Muscle of arm (tissue), 14 donors: ENCODE measurements at places on chromosomes 2 and 18. TPM values are rescaled to one million over a fixed set of nuclear protein-coding genes. Genes with fewer than 3 reads are reported as not detected.

DNA sequence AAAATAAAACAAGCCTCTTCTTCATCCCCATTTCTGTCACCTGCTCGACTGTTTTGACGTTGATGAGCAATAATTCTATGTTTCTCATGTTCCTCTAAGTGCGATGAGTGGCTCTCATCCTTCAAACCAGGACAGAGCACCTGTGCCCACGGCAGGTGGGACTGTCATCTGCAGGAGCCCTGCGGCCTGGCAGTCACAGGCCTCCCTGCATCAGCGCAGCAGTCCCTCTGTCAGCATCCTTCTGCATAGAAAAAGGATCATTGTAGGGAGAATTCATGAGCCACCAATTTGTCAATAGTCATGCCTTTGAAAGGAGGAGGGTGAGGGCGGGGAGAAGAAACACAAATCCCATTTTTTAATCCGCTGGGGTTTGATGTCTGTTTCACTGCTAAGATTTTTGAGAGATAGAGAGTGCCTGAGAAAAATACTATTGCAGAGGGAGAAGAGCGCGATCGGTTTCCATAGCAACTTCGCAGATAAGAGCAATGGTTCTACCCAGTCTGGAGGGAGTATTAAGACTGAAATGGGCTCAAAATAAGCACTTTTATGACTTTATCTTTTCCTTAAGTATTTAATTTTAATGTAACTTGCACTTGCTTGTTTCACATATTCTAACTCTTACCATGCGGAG lies 234.3 kb upstream of the NCKAP5 start:
- DNase-seq, result no peak

DNA sequence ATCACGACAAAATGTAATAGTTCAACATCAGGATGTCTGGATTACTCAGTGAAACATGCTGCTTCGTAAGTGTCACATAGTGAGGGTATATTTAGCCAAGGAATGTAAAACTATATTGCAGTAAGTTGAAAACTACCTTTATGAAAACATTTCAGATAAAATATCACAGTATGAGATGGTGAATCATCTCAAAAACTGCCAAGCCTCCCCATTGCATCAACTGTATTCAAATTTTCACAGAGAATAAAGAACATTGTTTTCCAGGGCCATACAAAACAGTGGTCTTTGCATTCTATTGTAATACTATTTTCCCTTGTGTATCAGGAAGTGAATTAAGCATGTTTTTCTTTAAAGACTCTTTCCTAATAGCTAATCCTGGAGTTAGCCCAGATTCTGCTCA lies 47.6 kb upstream of the MSTN start:
- no peak for DNase-seq

DNA sequence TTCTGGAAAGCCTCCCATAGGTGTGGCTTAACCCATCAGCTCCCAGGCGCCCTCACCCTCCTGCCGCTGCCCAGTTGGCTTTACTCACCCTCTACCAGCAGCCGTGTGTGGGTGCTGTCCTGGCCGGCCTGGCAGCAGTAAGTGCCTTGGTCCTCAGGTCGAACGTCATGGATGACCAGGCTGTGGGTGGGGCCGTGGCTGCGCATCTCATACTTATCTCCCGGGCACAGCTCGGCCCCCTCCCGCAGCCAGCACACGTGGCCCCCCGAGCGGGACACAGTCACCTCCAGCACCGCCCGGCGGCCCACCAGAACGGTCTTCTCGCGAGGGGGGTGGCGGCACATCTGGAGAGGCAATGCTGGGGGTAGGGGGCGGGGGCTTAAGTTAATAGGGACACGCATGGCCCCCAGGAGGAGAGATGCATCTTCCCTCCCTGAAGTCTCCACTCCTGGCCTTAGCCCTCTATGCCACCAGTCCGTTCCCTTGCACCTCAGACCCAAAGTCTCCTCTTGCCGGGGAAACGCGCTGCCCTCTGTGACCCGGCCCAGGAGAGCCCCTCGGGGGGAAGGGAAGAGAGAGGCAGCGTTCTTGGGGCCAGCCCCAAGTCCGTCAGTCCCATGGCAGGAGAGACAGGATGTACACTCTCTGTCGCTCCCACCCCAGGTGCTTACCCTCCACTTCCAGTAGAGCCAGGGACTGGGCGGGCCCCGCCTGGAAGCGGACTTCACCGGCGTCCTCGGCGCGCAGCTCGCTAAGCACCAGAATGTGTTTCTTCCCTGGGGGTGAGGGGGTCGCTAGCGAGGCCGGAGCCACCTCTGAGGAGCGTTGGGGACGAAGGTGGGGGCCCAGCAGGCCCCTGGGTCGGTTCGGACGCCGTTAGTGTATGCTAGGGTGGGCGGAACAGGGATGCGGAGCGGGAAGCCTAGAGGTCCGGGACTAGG lies 7.9 kb downstream of the TMEM198 start:
- no peak for DNase-seq

- no peak for DNase-seq
Measured at GRCh38 chr2:29042561-29043075, 31.7 kb downstream of the PCARE start.

DNA sequence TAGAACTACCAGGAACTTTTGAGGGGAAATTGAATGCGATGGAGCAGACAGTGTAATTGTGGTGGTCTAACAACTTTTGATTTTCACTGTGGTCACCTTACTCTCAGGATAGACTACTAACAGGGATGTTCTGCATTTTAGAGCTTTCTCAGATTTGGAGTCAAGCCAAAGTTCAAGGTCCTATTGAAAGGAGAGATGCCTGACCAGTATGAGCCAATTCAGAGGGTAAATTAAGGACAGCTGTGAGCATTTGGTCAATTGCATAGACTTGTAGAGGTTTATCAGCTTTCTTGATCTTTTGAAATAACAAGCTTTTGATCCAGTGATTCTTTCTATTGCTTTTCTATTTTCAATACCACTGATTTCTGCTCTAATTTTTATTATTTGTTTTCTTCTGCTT lies 1095.7 kb upstream of the CNTNAP5 start:
- no peak for DNase-seq

GRCh38 chr2:18531194-18531593 lies 29.3 kb downstream of the RDH14 start:
- DNase-seq, result no peak

DNA sequence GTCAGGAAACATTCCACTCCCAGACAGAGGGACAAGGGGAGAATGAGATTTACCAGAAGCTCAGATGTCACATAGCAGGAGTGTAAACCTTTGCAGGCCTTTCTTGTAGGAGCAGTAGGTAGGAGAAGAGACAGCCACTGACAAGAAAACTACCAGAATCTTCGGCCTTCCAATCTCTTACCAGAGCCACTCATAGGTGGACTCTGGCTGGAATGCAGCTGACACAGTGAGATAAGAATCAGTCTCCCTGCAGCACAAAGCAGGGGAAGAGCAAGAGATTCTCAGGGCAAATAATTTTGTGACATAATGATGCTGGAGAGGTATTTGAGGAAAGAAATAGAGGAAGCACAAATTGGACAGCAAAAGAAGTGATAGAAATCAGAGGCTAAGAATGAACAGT lies 1534.5 kb downstream of the DPP10 start:
- no peak for DNase-seq

GRCh38 chr18:3593381-3593903 lies 143.5 kb downstream of the TGIF1 start:
- no peak for DNase-seq

Gene IL1R2
- 2.0 TPM for polyA plus RNA-seq

Gene VAMP5
- polyA plus RNA-seq, result 37.9 TPM

Gene GPATCH11
- 12.2 TPM for polyA plus RNA-seq

Gene LRRC30
- polyA plus RNA-seq, result 2.1 TPM

Gene SCYGR4
- polyA plus RNA-seq, result not detected

Gene EFHD1
- 29.6 TPM for polyA plus RNA-seq

Gene ACADL
- polyA plus RNA-seq, result not detected

Gene C2orf92
- 10.3 TPM for polyA plus RNA-seq

Gene HOXD12
- not detected for polyA plus RNA-seq
